ENCODE measurements at places on chromosomes 12 and 14.
A peak's percentile ranks its signal among the peaks of the same experiment; 100 is the strongest.

DNA sequence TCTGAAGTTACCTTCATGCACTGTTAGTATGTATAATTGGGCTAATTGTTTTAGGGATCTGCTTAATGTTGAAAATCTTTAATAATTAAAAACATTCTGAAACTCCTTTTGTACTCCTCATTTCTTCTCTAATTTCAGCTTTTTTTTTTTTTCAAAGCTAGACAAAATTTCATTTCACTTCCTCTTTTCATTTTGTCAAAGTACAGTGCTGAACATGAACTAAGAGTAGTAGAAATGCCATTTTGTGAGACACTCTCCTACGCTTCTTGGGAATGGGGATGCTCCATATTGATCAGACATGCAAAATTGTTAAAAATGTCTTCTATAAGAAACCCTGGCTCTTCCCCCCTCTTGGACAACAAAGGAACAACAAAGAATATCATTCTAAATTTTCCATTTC lies 1.7 kb downstream of the ABCD2 start:
- DNase-seq = no peak

DNA sequence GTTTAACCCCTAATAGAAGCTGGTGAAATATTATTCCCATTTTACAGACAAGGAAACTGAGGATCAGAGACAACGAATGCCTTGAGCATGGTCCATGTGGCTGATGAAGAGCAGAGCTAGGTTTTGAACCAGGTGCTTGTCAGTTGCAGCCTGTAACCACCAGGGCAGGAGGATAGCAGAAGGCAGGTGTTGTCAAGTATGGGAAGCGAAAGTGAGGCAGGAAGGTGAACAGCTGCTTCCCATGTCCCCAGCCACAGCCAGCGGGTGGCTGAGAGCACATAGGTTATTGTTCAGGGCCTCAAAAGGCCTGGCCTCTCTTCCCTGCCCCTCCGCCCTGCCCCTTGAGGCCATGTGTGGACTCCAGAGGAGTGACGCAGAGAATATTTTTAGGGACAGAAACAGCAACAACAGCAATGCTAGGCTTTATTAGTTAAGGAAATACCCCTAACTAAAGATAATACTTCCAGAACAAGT lies 39.6 kb downstream of the IQSEC3 start:
- DNase-seq = no peak

DNA sequence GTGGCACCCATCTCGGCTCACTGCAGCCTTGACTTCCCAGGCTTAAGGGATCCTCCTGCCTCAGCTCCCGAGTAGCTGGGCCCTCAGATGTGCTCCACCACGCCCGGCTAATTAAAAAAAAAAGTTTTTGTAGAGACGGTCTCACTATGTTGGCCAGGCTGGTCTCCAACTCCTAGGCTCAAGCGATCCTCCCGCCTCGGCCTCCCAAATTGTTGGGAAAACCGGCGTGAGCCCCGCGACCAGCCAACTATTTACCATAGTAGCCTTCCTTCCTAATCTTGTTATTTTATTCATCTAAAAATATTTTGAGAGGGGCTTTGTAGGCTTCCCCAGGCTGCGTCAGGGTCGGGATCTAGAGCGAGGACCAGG lies 25.4 kb upstream of the YY1 start:
- DNase-seq = no peak

DNA sequence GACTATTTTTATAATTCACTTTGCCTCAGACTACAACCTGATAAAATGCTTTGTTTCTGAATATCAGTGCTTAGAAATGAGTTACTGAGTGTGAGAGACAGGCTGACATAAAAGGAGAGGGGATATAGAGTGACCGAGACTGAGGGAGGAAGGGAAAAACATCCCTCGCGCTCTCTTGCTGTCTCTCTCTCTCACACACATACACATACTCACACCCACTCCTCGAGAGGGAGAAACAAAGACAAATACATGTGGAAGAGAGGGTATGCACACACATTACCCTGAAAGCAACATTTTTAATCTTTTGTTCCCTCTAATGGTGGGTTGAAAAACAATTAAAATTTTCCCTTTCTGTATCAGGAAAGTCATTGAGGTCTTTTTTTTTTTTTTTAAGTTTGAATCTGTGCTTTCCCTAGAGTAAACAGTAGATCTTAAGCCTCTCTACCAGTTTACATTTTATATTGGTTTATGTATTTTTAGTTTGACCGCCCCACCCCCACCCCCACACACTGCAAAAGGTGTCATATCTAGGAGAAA lies 45.3 kb downstream of the FRS2 start:
- DNase-seq = no peak

- DNase-seq = no peak
Observed at GRCh38 chr12:13125996-13126395, 22.5 kb upstream of the GSG1 start.

GRCh38 chr12:112830901-112831300 lies 39.4 kb downstream of the RPH3A start:
- DNase-seq = no peak

DNA sequence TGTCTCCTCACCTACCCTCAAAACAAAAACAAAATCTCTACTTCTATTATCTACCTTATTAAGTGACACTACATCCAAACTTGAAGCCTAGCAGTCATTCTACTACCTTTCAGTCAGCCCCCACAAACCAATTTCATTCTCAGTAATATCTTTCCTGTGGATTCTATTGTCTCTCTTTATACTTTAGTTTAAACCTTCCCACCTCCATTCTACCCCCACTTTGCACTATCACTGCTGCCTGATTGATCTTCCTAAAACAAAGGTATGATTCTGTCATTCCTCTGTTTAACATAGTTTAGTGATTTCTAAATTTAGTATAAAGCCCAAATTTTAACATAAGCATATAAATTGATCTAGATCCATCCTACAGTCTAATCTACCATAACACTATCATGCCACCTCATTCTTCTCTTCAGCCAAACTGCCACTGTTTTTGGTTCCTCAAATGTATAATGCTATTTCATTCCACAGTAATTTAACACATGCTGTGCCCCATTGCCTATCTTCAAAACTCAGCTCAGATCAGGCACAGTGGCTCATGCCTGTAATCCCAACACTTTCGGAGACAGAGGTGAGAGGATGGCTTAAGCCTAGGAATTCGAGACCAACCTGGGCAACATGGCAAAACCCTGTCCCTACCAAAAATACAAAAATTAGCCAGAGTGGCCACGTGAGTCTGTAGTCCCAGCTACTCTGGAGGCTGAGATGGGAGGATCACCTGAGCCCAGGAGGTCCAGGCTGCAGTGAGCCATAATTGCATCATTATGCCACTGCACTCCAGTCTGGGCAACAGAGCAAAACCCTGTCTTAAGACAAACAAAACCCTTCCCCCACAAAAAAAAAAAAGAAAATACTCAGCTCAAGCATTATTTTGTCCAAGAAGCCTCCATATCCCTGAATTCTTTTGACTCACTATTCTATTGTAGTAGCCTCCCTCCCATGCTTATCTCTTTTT lies 3.1 kb upstream of the STRN3 start:
- DNase-seq = no peak

GRCh38 chr14:22952418-22952817 lies 4.5 kb downstream of the HAUS4 start:
- DNase-seq = no peak

DNA sequence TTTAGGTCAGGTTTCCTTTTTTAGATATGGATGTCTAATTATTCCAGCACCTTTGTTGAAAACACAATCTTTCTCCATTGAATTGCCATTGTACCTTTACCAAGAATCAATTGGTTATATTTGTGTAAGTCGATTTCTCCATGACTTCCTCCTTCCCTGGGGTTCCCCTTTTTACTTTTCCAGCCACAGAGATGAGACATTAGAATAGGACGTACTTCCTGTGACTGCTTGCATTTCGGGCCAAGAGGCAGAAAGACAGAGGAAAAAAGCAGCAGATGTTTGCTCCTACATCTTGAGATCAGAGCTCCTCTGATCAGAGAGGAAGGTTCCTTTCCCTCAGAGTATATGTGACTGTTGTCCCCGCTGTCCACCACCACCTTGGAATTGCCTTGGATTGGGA lies 453.7 kb upstream of the RGS6 start:
- peak; percentile 10 for DNase-seq

DNA sequence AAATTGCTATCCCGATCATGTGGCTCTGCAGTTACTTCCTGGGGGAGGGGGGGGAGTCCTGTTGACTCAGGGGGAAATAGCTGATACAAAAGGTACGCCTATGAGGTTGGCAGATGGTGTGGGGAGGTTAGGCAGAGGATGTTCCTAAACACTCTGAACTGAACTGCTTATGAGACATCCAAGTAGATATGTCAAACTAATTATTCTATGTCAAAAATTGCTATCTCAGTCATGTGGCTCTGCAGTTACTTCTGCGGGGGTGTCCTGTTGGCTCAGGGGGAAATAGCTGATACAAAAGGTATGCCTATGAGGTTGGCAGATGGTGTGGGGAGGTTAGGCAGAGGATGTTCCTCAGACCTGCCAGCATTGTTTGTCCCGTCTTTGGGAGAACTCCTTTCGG lies 5.1 kb upstream of the VCPKMT start:
- no peak for DNase-seq

DNA sequence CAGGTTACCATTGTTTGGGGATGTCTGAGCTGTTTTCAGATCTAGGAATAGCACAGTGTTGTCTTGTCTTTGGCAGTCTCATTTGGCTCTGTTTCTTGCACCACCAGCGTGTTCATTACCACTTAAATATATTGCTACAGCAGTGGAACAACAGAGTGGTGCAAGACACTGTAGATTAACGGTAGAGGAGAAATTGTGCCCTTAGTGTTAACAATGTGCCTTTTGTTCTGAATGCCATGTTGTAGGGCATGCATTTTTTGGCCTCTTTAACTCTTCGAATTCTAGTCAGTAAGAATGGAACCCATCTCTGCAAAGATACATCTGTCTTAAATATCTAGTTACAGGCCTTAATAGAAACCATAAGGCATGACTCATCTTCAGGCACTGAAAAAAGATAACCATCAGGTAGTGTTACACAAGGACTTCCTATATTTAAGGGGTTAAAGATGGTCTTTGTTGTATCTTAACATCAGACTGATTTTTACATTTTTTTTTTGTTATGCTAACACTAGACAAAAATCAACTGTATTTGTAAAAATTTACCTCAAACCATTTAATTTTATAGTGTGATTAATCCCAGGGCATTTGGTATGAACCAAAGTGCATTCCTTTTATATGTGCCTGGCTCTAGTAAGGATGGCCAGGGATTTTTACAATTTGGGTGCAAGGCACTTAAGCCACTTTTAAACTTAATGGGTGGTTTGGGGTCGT lies 12.9 kb downstream of the DYRK2 start:
- no peak for DNase-seq

GRCh38 chr12:40701756-40702155 lies 9.5 kb downstream of the CNTN1 start:
- DNase-seq = no peak

DNA sequence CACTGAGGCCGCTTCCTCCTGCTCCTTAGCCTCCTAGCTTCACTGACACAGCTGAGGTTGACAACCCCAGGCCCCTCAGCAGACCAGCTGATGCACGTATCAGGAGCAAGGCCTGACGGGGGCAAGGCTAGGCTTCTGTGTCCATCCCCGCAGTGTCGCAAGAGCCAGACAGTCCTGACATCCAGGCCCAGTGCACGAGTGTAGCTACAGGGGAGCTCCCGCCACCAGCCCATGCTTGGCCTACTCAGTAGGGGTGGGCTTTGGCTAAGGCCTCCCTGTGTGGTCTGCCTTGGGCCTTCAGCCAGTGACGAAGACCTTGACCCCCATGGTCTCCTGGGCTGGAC lies 179.1 kb downstream of the DPF3 start:
- DNase-seq = no peak

GRCh38 chr14:73788701-73789551 lies 62.7 kb upstream of the PTGR2 start:
- DNase-seq = no peak

Data from stimulated activated CD4-positive, alpha-beta T cell treated with anti-CD3 and anti-CD28 coated beads, Interleukin-2, amount 100 ng/mL, for 48 hours (primary cell).